ENCODE measurements at places on chromosomes 13 and 19.

GRCh38 chr19:3084943-3085342 lies 9.2 kb upstream of the GNA11 start:
- no peak for DNase-seq

GRCh38 chr19:20611866-20612265 lies 46.3 kb upstream of the ZNF737 start:
- DNase-seq = no peak

DNA sequence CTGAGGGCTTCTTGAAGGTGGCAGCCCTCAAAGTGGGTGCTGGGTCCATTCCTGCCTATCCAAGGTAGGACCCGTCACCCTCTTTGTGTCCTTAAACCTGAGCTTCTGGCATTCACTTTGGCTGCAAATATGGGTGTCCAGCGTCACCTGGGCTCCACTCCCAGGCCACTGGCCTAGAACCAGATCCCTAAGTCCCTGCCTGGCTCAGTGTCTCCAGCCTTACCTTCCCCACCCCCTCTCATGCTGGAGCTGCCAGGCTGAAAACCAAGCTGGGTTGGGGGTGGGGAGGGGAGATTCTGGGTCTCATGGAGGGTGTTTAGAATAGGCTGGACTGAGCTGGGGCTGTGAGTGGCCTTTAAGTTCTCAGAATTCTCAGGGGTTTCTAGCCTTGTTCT lies 12.4 kb downstream of the PDE4A start:
- no peak for DNase-seq

- DNase-seq = no peak
Measured at GRCh38 chr13:43428545-43429296, 358.1 kb downstream of the ENOX1 start.

GRCh38 chr19:33294058-33294798 lies 8.1 kb downstream of the CEBPA start:
- DNase-seq = no peak

DNA sequence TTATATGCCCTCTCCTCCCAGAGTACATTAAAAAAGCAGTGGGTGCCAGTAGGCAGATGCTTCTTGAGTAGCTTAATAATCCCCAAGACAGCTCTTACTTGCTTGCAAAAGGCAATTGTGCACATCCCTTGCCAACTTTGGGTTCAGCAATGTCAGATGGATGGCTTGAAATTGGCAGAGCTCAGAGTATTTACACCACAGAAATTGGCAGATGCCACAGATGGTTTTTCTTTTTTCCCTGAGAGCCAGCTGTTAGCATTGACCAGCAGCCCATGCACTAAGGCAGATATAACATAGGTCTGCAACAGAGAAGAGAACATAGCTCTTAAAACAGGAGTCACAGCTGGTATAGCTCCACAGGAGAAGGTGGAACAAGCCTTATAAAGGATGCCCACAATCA lies 18.4 kb upstream of the RNASEH2B start:
- no peak for DNase-seq

- no peak for DNase-seq
Measured at GRCh38 chr13:81916461-81916860, 1575.5 kb upstream of the SPRY2 start.

DNA sequence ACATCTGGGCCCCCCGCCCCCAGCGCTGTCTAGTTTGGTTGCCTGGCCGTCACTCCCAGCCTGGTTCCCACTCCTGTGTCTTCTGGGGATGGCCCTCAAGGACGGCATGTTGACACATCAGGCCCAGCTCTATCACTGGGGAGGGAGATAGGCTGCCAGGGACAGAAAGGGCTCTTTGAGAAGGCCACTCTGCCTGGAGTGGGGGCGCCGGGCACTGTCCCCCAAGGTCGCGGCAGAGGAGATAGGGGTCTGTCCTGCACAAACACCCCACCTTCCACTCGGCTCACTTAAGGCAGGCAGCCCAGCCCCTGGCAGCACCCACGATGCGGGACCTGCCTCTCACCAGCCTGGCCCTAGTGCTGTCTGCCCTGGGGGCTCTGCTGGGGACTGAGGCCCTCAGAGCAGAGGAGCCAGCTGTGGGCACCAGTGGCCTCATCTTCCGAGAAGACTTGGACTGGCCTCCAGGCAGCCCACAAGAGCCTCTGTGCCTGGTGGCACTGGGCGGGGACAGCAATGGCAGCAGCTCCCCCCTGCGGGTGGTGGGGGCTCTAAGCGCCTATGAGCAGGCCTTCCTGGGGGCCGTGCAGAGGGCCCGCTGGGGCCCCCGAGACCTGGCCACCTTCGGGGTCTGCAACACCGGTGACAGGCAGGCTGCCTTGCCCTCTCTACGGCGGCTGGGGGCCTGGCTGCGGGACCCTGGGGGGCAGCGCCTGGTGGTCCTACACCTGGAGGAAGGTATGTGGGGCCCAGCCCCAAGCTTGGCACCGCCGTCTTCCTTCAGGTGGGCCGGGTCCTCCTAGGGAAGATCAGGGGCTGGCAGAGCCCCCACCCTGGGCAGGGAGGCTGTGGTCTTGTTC lies at the start of gene AMH:
Gene AMH (plus strand): TSS at position 314 of the 857 bp plus-strand sequence. CDS start 10 bp downstream, at position 324.
- DNase-seq = peak; percentile 49

DNA sequence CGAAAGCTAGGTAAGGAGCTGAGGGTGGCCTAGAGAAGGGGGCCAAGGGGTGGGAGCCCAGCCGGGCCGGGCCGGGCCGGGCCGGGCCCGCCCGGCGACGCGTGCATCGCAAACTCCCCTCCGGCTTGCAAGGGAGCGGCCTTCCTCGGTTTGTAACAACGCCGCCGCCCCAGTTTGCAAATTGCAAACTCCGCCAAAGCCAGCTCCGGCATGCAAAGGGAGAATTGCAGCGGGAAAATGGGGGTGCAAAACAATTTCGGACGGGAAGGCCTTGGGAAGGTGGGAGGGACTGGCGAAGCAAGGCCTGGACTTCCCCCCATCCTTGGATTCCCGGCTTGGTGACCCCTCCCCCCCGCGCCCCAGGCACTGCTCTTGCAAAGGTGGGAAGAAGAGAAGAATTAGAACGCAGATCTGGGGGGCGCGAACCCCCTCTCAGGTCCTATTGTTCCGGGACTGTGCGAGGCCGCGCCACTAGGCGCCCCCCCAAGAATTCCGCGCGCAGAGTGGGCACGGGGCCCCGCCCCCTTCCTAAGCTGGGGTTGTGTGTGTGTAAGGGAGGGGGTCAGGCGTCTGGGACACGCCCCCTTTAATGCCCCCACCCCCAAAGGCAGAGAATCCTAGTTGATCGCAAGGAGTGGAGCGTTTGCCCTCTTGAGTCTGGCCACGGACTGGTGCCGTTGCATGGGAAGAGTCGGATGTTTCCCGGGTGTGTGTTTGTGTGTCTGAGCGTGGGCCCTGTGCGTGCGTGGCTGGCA lies 926 bp downstream of the PRR12 start:
- peak; percentile 71 for DNase-seq

- DNase-seq = peak; percentile 79
Measured at GRCh38 chr19:49896863-49897621, at the start of gene IL4I1. IL4I1 (minus strand) TSS chr19:49896887; CDS start chr19:49896160, 727 bp downstream.

DNA sequence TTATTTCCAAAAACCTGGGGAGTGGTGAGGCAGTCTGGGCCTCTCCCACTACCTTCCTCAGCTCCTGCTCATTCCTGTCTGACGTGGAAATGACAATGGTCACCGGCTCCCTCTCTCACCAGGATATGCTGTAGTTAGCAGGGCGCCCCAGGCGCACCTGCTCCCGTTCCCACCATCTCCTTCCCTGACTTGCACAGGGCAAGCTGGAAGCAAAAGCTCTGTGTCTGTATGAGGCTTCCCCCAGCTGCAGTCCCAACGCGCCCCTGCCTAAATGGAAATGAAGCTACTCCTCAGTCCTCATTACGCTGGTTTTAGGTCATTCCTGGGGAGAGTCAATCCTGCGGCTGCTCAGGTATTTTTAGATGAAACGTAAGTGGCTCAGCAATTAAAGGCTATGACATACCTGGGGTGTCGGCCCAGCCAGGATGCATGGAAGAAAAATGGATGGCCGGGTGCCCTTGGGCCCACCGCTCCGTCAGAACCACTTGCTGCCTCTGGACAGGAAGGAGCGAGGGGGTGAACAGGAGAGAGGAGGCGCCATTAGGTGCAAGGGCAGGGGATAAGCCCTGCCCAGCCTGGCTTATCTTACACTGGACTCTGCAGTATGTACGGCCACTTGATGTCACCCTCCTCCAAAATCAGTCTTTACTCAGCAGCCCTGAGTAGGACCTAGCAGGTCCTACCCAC lies 32.4 kb downstream of the DHRS12 start:
- no peak for DNase-seq

DNA sequence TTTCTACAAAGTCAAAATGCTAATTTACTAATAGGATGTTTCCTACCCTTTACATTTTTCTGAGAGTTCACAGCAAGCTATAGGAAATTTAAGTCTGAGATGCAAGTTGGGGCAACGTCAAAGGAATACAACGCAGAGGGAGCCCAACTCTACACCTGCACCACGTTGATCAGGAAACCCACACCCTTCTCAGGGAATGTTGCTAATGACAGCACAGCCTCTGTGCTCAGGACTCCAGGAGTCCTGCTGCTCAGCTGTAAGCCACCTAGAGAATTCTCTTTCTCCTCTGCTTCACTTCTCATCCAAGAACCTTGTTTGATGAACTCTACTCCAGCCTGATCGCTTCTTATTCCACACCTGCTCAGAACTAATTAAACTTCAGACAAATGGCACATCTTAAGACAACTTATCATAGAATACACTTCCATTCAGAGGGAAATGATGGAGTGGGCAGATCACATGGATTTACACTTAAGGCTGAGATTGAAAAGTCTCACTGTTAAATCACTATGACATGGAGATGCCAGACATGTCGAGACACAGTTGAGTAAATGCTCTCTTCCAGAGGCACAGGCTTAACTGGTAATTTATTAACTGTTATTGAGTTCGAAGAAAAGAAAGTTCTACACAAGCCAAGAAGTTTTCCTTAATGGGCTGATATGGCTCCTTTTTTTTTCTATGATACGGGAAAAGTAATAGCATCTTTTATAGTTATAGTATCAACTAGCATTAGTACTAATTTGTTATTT lies 811.6 kb upstream of the ARGLU1 start:
- DNase-seq = no peak

GRCh38 chr19:2186071-2186846 lies 22.5 kb downstream of the DOT1L start:
- no peak for DNase-seq

DNA sequence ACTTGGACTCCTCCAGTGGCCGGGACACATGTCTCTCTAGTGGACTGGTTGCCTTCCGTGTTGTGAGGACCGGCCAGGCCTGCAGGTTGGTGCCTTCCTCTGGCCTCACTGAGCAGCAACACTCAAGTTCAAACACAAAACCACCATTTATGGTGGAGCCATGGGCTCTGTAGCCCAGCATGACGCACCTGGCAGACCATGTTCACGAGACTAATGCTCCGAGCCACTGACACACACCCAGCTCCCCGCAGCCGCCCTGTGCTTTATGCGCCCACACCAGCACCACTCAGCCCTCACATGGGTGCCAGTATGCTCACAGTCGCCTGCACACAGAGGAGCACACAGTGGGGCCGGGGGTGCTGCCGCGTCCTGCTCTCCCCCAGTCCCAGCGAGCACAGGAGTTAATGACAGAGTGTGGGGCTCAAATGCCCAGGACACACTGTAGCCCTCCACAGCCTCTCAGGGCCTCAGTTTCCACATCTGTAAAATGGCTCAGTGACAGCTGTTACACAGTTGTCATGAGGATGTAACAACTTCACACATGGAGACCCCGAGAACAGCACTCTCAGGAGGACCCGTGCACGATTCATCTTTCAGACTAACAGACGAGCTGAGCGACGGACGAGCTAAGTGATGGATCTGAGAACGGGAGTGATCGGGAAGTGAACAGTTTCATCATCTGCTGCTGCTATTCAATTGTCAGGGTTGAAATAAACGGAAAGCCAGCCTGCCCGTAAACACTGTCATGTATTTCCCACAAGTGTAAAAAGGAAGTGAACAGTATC lies 7.8 kb downstream of the GAS6 start:
- peak; percentile 13 for DNase-seq

- no peak for DNase-seq
Measured at GRCh38 chr13:49629196-49629938, 1.1 kb downstream of the ARL11 start.

DNA sequence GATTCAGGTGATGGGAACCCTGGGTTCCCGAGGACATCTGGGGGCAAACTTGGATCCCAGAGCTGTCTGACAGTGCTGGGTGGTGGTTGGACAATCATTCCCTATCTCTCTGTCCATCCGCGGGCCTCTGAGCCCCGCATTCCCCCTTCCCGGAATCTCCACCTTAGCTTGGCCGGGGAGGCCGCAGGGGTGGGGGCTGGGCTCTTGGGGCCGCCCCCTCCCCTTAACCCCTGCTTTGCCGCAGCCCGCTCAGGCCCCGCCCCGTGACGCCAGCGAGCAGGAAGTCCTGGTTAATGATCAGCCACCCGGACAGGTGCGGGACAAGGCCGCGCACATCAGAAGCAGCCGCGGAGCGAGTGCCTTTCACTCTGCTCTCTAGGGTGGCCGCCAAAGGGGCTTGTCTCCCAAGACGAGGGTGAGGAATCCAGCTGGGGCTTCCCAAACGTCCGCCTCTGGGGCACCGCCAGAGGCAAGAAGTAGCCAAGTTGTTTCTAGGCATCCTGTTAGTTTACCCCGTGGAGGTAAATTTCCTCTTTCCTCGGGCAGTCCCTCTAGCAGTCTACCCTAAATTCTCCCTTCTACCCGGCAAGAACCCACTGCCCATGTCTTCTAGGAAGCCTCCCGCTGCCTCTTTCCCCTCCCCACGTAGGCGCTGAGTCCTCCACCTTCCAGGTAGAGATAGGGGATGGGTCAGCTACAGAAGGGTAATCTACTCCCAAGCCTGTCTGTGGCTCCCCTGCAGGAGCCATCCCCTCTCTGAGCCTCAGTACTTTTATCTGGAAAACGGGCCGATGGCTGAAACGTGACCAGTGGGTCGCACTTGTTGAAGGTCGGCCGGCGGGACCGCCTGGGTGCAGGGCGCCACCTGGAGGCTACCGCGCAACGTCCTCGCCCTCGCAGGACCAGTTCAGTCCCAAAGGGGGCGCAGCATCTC lies 3.0 kb downstream of the IRF2BP1 start:
- peak; percentile 95 for DNase-seq

- DNase-seq = no peak
Measured at GRCh38 chr13:109779074-109779473, 7.3 kb downstream of the IRS2 start.

GRCh38 chr19:51541458-51542357 lies 10.2 kb upstream of the SIGLEC6 start:
- DNase-seq = no peak

DNA sequence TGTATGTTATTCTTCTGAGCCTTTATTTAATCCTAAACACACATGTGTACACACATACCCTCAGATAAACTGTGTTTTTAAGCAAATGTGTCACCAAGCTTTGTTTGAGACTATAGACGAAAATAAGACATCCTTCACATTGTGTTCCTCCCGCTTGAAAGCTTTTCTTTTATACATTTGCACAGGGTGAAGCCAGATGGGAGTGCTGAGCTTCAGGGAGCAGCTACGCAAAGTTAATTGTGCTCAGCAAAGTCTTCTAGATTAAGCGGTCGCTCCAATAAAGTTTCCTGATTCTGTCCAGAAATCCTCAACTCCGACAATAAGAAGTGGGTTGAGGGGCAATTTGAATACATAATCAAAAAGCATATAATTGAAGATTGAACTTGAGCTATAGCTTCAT lies 117.2 kb upstream of the ARGLU1 start:
- DNase-seq = no peak

GRCh38 chr19:8731428-8732169 lies 10.2 kb downstream of the OR2Z1 start:
- no peak for DNase-seq
